ENCODE measurements at places on chromosomes 13 and 19. TPM values are rescaled to one million over a fixed set of nuclear protein-coding genes. Genes with fewer than 3 reads are reported as not detected.
A peak's percentile ranks its signal among the peaks of the same experiment; 100 is the strongest.

DNA sequence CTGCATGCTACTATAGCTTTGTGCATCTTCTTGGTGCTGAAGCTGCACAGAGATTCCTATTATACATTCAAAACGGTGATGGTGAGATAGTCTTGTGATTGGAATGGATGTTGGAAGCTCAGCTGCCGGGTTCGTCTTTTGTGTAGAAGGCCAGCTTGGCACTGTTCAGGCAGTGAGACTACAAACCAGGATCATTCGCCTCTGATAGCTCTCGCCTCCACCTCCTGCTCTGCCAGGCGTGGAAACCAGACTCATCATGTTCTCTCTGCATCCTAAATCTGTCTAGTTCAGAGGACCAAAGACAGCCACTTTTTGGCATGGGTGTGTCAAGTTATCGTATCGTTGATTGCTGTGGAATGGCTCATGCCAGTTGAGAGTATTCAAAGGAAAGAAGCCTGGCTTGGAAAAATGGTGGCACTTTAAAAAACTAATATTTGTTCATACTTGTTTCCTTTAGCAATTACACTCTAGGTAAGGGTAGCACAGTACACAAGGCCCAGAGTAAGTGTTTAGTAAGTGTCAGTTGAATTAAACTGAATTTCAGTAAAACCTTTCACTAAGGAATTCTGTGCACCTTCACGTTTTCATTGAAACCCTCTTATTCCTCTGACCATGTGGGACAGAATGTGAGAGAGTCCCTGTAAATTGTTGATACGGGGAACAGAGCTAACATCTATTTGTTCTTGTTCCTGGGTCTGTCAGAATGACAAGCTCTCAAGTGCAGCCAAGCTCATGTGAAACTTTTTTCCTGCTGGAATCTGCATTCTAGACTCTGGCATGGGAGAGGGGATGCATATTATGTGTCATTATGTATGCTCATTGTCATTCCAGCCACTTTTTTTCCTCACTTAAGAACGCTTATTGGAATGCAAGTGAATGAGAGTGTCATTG lies 69.8 kb downstream of the DPY19L3 start:
- DNase-seq = no peak

GRCh38 chr19:15098460-15098859 lies 8.7 kb upstream of the SYDE1 start:
- DNase-seq = no peak

DNA sequence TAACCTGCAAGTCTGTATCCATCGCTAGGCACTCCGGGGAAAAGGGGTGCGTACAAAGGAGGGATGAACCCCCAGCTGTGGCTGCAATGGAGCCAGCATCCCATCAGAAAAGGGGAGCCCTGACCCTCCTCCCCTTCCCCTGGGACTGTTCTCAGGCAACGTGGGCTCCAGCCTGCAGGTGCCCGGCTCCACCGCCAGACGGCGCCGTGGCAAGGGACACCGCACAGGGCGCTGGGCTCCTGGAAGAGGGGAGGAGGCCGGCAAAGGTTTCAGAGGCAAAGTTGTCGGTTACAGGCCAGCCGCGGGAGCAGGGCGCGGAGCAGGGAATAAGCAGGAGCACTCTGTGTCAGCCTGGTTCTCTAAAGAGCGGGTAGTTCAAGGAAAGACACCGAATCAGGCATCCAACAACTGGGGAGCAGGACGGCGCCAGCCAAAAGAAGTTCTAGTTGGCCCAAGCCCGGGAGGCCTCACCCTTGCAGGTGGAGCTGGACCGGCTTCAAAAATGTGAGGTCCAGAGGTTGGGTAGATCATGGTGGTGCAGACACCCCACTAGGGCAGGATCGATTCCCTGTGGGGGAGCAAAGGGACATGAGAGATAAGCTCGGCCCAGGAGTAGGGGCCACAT lies 53.0 kb upstream of the ATP12A start:
- no peak for DNase-seq

GRCh38 chr19:54464630-54465425 lies 1.2 kb upstream of the LENG9 start:
- peak; percentile 88 for DNase-seq

GRCh38 chr19:58466089-58466759 lies 656 bp upstream of the ZNF324 start:
- no peak for DNase-seq

DNA sequence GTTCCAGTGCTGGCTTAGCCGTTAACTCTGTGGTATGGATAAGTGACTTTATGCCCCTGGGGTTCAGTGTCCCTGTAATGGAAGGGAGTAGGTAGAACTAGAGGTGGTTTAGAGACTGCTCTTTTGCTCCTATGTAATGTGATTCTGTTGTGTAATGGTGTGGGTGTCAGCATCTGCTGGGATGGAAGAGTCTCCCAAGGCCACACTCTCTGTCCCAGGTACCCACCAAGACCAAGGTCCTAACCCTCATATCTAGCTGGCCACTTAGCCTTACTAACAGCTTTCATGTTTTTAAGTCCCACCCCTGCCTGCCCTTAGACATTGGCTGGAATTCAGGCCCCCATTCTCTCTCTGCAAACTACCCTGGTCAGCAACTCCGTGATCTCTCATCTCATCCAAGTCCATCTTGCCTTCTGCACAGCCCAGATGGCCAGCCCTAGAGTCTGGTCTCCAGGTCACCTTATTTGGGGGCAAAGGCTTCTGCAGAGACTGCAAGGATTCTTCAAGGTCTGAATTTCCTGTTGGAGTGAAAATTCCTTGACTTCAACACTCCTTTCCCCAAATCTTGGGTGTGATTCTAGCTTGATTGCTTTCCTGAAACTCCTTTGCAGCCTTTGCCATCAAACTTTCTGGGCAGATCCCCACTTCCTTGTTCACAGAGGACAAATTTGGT lies 48.4 kb downstream of the SERP2 start:
- no peak for DNase-seq

DNA sequence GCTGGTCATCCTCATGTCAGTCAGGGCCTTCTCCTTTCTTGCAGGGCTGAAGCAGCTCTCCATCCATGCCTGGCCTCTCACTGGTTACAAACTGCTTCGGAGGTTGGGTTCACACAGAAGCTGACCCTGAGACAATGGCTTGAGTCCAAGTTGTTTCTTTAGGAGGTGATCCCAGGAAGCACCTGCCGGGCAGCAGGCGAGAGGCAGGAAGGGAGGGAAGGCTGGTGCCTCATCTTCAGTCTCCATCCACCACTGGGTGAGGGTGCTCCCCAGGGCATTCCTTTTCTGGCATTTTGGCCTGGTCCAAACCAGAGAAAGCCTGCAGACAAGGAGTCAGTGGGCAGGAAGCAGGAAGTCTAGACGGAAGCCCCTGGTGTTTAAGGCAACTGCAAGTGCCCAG lies 17.6 kb upstream of the SPATA13 start:
- no peak for DNase-seq

DNA sequence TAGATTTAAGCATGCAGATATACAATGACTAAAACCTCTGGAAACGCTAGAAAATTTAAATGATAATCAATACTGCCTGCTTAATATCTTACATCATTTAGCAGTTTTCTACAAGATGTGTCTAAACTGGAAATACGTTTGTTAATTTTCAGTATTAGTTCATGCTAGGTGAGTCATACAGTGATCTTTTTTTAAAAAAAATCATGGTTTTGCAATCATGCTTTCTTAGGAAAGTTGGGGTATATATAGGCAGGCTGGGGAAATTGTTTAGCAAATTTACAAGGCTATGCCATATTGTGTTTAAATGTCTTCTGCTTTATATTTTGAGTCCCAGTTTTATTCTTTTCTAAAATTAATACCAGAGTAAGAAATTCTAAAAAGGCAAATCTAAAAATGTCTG lies 245.4 kb upstream of the SPRY2 start:
- DNase-seq = no peak

DNA sequence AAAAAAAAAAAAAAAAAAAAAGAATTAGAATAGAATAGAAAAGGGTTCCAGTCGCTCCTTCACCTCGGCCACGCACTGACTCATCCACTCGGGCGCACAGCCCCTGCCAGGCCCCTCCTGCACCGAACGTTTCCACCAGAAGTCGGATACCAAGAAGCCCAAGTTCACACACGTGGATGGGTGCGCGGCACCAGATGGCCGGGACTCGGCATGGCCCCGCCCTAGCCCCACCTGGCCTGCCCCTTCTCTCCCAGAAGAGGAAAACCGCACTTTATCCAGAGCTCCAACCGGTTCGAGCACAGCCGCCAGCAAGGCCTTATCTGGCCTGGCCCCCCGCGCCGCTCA lies 5.9 kb downstream of the PRR36 start:
- DNase-seq = no peak

DNA sequence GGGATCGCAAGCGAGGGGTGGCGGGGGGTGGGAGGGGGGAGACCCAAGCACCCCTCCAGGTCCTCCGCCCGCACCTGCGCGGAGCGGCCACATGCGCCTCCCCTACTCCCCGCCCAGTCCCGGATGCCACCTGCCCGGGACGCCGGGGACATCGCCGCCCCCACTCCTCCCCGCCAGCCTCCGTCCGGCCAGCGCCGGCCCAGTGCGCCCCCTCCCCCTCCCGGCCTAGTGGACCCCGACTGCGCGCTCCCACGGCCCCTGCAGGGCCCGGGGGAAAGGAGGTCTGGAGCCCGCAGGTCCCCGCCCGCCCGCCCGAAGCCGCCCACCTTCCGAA lies 263 bp downstream of the RHPN2 start:
- DNase-seq = no peak

Gene IGFLR1
- total RNA-seq = 24.0 TPM

- DNase-seq = peak; percentile 80
Measured at GRCh38 chr19:5048091-5048726, 79.3 kb downstream of the KDM4B start.

- peak; percentile 16 for DNase-seq
Measured at GRCh38 chr13:46663206-46664037, 110.5 kb downstream of the LRCH1 start.

DNA sequence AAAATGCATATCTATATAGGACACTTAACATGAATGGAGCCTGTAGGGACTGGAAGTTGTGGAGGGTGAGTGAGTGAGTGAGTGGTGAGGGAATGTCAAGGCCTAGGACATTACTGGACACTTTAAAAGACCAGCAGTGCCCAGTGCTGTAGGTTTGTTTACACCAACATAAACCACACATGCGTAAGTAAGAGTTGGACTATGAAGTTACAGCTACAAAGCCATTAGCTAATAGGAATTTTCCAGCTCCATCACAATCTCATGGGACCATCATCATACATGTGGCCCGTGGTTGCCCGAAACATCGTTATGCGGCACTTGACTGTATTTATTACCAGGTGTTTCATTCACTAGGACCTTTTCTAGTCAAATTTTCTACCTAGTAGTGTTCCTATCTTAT lies 49.2 kb downstream of the LATS2 start:
- DNase-seq = peak; percentile 75

DNA sequence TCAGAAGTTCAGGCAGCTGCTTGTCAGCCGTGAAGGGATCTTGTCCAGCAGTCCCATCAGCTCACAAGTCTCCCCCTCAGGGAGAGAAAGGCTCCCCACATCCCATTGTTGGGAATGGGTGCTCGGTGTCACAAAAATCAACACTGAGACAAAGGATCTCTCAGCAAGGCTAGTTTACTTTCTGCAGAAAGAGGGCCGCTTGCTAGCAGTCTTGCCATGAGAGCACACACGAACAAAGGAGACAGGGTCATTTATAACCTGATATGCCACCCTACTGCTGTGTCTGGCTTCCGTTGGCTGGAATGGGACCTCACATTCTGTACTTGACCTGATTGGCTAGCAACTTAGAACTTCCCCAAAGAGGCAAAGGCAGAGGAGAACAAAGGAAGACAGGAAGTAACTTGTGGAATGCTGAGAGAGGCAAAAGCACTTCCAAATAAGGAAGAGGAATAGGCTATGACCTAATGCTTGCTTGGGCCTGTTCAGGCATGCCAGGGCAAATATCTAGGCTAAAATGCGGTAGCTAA lies 8.7 kb upstream of the IGFL3 start:
- DNase-seq = peak; percentile 93

GRCh38 chr13:113602291-113602988 lies 17.9 kb downstream of the TFDP1 start:
- DNase-seq = no peak

- peak; percentile 33 for DNase-seq
Measured at GRCh38 chr19:55406826-55407549, 600 bp downstream of the UBE2S start.

- DNase-seq = no peak
Measured at GRCh38 chr13:47421525-47421924, 524.7 kb upstream of the HTR2A start.

- DNase-seq = no peak
Measured at GRCh38 chr19:35601971-35602370, 10.6 kb upstream of the HAUS5 start.

GRCh38 chr13:99255271-99255670 lies 2.9 kb downstream of the GPR18 start:
- DNase-seq = no peak

Gene ZNF560
- total RNA-seq = 0.10 TPM

Gene SMARCA4
- total RNA-seq = 94.6 TPM

DNA sequence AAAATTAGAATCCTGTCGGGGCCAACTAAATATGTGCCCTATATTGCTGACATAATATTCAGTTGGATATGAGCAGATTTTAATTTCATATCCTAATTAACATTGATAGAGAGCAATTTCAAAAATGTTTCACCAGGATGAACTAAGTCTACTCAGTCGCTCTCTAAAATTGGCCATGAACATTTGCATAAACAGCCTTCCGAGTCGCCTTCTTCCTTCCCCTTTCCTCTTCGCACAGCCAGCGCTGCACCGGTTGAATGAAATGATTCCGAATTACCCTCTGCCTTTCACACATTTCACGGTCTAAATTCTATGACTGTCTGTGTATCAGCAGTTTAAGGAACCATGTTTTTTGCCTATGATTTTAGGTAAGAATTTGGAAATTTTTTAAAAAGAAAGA lies 413.7 kb downstream of the LIG4 start:
- DNase-seq = no peak

Gene DPRX
- total RNA-seq = not detected

Gene CEACAM1
- total RNA-seq = 0.62 TPM

GRCh38 chr19:49340069-49340864 lies 5.1 kb downstream of the CD37 start:
- DNase-seq = peak; percentile 12

- DNase-seq = no peak
Measured at GRCh38 chr19:1132552-1133383, 29.0 kb downstream of the GPX4 start.

DNA sequence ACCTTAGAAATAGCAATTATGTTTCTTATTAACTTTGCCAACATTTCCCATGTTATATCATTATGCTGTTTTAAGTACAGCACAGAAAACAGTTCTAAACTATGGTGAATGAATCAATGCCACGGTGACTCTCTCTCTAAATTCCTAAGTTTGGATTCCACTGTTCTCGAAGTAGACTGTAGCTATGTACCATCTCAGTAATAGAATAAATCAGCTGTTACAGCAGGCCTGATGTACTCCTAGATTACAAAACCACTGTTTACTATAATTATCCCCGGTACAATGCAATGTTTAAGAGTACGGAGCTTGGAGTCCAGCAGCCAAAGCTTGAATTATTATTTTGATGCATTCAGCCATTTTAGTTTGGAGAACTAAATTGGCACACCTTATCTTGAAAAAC lies 476.3 kb upstream of the SLITRK1 start:
- peak; percentile 6 for DNase-seq

Gene PROSER1
- 14.0 TPM for total RNA-seq

DNA sequence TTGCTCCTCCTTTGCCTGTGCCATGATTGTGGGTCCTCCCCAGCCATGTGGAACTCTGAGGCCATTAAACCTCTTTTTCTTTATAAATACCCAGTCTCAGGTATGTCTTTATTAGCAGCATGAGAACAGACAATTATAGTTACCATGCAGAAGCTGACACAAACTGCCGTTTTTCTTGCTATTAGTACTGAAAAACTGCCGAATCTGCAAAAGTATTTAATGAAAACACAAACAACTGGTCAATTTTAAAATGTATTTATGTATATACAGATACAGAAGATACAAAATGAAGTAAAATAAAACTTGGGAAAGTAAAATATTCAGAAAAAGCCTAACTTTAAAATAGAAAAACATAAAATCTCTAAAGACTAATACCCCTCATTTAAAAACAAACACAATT lies 206.3 kb downstream of the DIAPH3 start:
- no peak for DNase-seq

Gene ADM5
- total RNA-seq = 0.34 TPM

All from M059J (cell line).